ENCODE measurements at places on chromosomes 1 and 21.

DNA sequence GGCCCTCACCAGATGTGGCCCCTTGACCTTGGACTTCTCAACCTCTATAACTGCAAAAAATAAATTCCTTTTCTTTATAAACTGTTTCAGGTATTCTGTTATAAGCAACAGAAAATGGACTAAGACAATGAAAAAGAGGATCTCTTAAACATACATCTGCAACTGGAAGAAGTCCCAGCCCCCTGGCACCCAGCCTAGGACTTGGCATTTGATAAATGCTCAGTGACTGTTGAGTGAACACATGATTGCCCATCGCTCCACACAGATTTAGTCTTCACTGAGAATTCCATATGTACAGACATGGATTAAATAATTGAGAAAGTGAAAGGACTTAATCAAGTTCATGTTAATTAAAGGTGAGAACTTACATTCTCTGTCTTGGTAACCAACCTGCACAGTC is 344.9 kb upstream of the RUNX1 start:
- DNase-seq, result no peak

GRCh38 chr1:43206600-43207228 is 34.6 kb downstream of the CFAP57 start:
- no peak for DNase-seq

DNA sequence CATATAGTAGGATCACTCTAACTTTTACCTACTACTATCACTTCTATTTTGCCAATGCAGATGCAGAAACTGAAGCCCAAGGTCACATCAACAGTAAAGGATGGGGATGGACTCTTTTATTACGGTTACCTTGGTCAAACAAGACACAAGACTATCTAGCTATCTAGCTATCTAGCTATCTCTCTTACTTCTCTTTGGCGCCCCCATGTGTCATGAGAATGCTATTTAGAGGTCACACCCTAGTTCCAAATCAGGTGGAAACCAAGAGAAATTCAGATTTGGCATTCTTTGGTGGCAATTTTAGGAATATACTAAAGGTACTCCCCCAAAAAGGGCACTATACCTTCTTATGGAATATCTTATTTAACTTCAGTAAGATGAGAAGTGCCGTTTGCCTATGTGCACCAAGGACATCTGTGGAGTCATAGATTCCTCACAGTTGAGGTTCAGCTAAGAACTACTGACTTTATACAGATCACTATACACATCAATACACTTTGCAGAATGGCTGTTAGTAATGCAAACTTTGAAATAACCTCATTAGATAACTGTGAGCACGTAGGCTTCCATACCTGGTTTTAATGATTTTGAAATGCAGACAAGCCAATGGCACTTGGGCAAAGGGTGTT is 6.7 kb downstream of the ZNF648 start:
- peak; percentile 41 for DNase-seq

DNA sequence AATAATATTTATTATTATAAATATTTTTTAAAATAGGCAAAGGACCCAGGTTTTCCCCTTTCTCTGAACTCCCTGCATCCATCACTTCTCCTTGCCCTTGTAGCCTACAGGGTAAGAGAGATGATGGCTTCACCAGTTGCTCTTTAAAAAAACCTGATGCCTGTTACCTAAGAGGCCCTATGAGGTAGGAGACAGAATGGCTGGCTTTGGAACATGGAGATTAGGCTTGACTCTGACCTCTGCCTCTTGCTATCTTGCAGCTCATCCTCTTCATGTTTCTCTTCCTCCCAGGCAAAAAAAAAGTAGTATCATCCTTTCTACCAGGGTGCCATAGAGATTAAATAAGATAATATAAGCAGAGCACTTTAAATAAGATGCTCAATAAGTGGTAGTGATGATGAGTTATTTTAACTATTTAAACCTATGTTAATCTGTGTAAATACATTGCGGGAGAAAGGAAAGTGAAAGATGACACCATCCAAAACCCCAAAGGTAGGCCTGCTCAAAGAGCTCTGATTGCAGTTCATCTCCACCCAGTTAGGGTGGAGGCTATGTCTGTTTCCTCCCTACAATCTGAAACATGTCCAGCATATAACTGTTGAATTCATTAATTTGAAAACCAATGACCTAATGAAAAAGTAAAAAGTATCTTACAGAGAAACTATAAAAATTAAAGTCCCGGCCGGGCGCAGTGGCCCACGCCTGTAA is 51.8 kb downstream of the RGS2 start:
- DNase-seq, result no peak

- no peak for DNase-seq
These were observed 121.7 kb upstream of the KIAA0040 start for GRCh38 chr1:175314300-175314699.

DNA sequence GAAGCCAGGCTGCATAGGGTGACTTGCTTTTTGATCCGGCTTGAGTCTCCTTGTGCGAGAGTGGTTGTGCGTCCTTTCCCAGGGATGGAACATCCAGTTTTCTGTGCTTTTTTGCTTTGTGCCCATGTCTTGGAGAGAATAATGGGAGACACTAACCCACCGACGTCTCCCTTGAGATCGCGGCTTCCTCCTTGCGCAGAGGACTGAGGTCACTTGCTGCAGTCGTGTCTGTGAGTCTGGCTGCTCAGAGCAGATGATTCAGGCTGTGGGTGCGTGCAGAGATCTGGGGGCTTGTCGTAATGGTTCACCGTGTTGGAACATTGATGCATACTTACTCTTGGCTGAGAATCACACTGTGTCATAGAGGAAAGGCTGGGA is 164.5 kb upstream of the CACNA1E start:
- DNase-seq, result no peak

DNA sequence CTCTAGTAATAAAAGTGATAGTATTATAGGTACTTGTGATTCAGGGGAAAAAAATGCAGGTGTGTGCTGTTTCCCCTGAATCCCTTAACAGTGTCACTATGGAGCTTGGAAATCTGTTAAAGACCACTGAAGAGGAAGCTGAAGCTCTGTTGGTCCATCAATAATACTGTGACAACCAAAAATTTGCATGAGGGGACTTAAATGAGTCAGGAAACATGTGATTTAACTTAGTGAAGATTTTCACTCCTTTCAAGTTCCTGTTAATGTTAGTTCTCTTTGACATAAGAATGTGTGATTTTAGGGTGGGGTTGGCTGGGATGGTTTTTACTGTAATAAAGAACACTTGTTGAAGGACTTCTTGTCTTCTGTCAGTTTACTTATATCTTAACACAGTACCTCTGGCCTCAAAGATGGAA is 32.0 kb downstream of the VANGL2 start:
- DNase-seq, result no peak

DNA sequence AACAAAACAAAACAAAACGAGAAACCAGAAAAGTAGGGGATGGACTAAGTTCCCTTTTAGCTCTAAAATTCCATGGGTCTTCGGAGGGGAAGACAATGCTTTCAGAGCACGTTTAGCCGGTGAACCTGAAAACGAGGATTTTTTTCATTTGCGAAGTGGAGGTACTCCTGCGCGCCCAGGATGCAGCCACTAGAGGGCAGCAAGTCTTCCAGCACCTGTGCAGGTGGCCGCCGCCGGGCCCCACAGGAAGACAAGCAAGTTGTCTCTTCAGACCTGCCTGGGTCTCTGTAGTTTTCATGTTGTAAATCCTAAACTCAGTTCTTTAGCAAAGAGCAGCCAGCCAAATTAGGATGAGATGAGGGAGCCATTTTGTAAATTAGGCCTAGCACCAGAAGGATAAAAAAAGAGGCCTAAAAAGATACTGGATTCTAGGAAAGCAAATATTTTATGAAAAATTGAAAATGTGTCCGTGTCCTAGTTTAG is 17.7 kb upstream of the SNX27 start:
- DNase-seq, result peak; percentile 84

DNA sequence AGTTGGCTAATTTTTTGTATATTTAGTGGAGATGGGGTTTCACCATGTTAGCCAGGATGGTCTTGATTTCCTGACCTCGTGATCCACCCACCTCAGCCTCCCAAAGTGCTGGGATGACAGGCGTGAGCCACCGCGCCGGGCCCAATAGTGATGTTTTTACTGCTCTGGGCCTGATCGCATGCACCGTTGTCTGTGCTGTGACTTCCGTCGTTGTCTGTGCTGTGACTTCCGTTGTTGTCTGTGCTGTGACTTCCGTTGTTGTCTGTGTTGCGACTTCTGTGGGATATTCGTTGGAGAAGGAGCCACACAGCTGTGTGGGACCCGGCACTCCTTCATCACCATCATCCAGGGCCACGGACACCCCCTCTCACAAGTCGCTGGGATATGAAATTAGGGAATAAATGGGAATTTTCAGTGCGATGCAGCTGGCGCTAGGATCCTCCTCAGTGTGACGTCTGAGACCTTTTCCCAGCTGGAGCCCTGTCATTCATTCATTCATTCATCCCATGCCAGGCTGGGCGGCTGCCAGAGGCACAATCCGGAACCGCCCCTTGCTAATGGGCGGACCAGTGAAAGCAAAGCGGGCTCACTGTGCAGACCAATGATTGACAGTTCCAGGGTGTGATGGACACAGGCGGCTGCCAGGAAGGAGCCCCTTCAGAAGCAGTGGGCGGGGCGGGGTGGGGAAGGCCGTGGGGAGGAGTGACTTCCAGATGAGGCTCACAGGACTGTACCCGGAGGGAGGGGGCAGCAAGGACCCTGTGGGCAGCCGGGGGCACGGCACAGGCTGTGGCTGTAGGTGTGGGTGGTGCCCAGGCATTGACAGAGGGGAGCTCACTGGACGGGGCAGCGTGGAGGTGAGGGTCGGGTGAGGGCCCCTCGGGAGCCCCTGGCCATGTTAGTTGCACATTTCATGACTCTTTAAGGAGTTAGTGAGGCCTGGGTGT is 48.9 kb downstream of the PRKCZ start:
- no peak for DNase-seq

DNA sequence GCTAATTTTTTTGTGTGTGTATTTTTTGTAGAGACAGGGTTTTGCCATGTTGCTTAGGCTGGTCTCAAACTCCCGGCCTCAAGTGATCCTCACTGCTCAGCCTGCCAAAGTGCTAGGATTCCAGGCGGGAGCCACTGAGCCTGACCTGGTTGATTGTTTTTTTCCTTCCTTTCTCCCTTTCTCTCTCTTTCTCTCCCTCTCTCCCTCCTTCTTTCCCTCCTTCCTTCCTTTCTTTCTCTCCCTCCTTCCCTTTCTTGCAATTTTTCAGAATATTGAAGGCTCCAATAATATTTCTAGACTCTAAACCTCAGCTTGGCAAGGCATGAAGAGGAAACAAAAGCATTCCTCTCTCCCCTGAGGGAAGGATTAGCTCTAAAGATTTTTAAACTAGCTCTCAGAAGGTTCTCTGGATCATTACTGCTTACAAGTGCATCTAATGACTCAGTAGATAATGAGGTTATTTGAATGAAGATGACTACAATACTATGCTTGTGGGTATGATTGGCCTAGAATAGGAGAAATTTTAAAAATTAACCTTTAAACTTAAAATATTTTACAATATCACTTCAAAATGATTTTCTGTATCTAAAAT is 68.5 kb upstream of the GADD45A start:
- no peak for DNase-seq

GRCh38 chr1:37424523-37424922 is 49.9 kb upstream of the ZC3H12A start:
- no peak for DNase-seq

DNA sequence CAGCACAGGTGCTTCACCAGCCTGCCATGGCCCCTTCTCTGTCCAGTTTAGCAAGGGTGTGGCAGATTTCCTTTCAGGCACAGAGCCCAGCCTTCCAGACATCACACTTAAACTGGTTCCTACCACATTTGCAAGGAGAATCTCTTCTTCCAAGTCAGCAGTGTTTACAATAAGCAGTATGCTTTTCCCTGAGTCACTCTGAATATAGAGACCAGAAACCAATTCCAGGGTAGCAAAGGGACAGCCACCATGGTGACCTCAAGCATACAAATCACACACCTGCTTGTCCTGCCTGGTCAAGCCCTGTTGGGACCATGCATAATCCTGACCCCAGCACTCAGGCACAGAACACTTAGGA is 8.7 kb upstream of the CBR3 start:
- DNase-seq, result no peak

- no peak for DNase-seq
These were observed 131.3 kb downstream of the CACHD1 start for GRCh38 chr1:64601207-64601606.

DNA sequence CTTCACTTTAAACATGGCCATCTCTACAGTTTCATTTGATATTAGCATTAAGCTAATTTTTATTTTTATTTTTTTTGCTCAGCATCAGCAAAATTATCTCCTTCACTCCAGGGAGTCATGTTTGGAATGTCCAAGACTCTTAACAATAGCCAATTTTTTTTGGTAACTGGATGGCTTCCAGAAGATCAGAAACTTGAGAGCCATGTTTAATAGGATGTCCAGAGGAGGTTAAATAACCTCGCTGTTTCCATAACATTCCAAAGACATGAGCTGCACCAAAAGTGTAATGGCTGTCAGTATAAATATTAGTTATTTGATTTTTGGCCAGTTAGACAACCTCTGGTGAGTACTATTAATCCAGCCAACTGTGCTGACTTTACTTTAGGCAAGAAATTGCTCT is 80.7 kb downstream of the DNTTIP2 start:
- DNase-seq, result no peak

GRCh38 chr1:209601809-209602657 is 18.5 kb downstream of the CAMK1G start:
- DNase-seq, result no peak

DNA sequence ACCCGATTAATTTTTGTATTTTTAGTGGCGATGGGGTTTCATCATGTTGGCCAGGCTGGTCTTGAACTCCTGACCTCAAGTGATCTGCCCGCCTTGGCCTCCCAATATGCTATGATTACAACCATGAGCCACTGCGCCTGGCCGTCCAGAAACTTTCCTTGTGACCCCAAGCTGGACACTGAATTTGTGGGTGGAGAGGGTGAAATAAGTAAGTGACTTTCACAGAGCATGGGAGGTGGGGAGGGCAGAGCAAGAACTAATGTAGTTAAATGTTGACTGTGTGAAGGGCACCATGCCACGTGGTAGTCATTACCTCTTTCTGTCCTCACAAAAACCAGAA is 2.7 kb upstream of the UTP11 start:
- no peak for DNase-seq

DNA sequence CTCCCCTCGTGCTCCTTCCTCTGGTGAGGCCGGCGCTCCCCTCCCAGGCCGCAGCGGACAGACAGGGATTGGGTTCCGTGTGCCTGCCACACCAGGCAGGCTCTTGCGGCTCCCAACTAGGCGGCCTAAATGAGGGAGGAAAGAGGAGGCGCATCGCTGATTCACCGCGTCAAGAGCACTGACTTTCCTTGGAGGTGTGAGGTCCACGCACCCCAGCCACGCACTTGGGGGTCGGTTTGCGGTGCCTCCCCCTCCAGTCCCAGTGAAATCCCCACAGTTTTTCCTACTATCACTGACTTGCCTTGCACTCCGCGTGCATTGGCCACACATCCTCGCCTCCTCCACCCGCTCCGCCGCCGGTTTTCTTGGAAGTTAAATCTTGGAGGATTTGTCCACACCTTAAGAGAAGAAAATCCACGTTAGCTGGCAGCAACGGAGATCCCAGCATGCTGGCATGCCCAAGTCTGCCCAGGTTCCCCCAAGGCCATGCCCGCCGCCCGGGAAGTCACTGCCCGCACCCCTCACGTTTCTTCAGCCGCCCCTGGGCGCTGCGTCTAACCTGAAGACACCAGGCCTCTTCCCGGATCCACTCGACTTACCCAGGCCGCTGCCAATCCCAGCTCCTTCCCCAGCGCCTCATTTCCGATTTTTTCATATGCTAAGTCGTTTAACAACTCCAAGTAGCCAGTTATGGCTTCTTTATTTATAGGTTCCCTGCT is 1.1 kb upstream of the FOXD3 start:
- peak; percentile 28 for DNase-seq

- no peak for DNase-seq
These were observed 915.9 kb downstream of the PLA2G4A start for GRCh38 chr1:187744665-187745064.
